ENCODE measurements at places on chromosomes 3 and 15.

GRCh38 chr3:178386401-178386800 lies 149.8 kb upstream of the KCNMB2 start:
- DNase-seq: no peak

DNA sequence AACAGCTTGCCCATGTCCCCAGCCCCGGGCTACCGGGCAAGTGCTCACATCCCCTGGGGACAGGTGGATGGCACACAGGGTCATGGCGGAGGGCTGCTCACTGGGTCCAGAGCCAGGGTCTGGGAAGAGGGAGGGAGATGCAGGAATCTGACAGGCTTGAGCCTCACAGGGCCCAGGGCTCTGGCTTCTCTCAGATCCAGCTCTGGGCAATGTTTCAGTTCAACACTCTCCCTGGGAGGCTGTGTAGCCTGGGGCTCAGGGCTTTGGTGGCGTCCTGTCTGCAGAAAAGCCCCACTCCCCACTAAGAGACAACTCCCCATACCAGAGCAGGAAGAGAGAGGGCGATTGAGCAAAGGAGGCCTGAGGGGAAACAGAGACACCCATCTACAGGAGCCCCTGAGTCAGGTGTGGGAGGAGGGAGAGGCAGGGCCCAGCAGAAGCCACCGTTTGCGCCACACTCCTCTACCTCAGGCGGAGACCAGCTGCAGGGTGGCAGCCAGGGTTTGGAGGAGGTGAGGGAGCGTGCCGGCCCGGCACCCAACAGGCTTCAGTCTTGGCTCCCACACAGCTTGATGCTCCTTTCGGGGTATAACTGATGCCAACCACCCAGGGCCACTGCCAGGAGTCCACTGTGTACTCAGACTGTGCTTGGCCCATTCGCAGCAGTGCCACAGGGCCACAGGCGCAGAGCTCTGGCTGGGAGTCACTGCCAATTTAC lies 16.8 kb upstream of the SRP14 start:
- DNase-seq: no peak

DNA sequence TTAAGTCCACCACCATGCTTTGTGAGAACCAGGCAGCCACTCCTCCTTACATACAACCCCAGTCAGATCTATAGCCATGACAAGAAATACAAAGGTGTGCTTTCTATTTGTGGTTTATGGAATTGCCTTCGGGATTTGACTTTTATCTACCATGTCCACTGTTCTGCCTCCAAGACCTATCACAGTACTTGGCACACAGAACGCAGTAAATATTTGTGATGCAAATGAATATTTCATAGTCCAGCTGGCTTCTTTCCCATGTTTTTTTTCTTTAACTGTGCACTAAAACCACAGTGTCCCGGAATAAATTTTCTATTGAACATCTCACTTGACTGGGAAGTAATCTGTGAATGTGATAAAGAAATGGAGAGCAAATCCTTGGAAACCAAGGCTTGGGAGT lies 314.7 kb downstream of the RORA start:
- DNase-seq: no peak

- DNase-seq: no peak
Observed at GRCh38 chr3:69509288-69509687, 123.4 kb upstream of the FRMD4B start.

- no peak for DNase-seq
Observed at GRCh38 chr15:40691737-40692136, 3.2 kb upstream of the RAD51 start.

DNA sequence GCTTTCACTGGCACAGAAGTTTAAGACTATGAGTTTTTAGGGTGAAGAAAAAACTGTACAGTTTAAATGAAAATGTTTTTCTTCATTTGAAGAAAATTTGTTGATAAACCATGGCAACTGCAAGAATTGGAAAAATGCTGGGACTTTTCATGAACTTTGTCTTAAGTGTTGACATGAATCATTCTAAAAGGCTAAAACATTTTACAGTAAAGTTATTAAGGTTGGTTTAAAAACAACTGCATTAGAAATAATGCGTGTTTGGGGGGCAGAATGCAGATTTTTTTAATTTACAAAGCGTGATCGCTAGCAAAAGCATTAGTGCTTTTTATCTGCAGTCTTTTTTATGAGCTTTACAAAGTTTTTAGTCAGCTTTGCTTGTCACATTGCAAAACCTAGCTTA lies 601.9 kb upstream of the TGFBR2 start:
- no peak for DNase-seq

GRCh38 chr3:102233881-102234280 lies 200.9 kb upstream of the ZPLD1 start:
- DNase-seq: no peak

DNA sequence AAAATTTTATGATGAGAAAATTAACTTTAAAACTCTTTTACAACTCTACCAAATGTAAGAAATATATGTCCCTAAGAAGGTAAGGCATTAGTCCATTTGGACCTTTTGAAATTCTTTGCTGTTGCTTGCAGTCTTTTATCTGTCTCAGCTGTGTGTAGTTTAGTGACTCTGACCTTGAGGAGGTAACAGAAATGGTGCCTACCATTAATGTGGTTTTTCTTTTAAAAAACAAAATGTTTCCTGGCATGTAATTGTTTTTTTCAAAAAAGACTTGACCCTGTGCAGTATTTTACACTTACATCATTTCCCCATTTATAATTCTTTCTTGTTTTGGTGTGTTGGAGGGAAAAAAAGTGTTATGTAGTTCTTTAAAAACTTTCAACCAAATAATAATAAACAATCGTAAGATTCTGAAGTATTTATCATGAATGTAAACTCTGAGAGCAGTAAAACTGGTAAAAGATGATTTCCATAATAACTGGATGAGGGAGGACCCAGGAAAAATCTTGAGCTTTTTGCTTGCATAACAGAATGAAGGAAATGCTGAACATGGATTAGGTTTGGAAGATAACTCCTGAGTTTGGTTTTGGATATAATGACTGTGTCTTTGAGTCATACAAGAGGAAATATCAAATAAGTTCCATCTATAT lies 225.1 kb downstream of the CHST2 start:
- no peak for DNase-seq

DNA sequence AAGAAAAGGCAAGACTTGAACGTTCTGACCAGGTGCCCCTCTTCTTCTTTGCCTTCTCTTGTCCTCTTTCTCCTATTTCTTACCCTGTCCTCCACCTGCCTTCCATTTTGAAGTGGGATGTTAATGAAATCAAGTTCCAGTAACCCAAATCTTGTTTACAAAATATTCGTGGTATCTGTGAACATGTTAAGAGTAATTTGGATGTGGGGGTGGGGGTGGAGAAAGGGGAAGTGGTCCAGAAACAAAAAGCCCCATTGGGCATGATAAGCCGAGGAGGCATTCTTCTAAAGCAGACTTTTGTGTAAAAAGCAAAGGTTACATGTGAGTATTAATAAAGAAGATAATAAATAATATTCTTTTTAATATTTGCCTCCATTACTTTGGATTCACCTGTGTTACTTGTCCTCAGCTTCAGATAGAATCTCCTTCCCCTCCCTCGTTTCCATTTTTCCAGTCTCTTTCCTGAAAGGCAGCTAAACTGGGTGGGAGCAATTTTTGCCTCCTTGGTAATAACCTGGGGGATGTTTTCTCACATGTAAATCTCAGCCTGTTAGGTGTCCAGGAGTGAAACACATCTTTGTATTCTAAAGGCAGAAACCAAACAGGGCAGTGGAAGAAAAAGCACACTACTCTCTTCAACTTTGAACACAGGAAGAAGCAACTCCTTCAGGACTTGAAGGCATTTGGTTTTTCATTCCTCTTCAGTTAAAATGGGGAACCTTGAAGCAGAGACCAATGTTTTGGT lies 3.2 kb downstream of the CHST2 start:
- DNase-seq: no peak

DNA sequence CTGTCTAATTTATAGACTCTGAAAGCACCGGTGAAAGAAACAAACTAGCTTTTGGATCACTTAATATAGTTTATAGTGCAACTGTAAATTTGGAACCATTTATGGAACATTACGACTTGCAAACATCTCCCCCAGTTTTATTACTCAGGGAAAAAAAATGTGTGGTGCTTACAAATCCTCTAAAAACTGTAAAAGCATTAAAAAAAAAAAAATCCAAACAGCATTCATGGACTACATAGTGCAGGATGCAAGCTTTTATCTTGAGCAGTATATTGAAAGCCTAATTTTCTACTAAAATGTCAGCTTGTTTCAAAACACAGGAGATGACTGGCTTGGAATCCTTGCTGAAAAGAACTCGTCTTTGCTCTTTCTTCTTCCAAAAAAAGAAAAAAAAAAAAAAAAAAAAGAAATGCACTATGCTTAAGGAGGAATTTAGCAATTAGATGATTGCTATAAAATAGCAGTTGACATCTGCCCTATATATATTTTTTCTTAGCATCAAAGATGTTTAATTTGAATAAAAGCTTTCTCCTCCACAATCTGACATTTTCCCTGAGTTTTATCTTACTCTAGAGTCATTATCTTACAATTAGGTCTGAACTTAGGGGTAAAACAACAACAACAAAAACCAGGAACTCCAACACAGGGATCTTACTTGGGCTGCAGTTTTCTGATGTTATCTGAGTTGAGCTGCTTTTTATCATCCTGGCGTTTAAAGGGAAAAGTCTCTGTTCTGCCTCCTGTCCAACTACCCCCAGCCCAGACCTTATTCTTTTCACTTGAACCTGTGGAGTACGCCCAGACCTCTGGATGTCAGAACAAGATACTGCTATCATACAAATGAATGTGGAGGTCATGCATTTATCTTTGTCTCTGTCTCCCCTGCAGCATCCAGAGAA lies 62.6 kb upstream of the PDZRN3 start:
- DNase-seq: no peak

GRCh38 chr3:120604382-120604781 lies 8.2 kb downstream of the NDUFB4 start:
- DNase-seq: no peak

- no peak for DNase-seq
Observed at GRCh38 chr3:112813016-112813415, 33.6 kb downstream of the CD200R1L start.

GRCh38 chr3:39781025-39781424 lies 28.4 kb upstream of the MYRIP start:
- DNase-seq: no peak

GRCh38 chr15:82980981-82981380 lies 5.0 kb upstream of the RAMAC start:
- DNase-seq: no peak

GRCh38 chr3:190210608-190211007 lies 89.9 kb upstream of the P3H2 start:
- no peak for DNase-seq

GRCh38 chr15:61169904-61170695 lies 59.0 kb downstream of the RORA start:
- DNase-seq: peak; percentile 5

- no peak for DNase-seq
Observed at GRCh38 chr3:101823525-101823924, 25.8 kb upstream of the NFKBIZ start.

- no peak for DNase-seq
Observed at GRCh38 chr15:66782785-66783184, 80.7 kb downstream of the SMAD6 start.

DNA sequence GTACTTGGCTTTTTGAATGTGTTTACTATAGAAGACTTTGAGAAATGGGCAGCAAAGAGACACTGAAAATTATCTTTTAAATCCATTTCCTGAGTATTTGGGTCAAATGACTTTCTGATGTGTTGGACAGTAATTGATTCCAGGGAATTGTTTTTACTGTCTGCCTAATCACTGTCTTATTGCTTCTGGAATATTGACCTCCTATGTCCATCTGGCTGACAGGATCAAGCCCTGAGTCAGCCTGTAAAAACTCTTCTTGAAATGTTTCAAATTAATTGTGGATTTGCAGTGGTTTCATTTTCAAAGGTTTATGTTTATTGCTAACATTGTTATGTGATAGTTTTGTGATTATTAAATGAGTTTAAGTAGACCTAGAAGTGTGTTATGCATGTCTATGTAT lies 50.6 kb upstream of the MLF1 start:
- DNase-seq: no peak

DNA sequence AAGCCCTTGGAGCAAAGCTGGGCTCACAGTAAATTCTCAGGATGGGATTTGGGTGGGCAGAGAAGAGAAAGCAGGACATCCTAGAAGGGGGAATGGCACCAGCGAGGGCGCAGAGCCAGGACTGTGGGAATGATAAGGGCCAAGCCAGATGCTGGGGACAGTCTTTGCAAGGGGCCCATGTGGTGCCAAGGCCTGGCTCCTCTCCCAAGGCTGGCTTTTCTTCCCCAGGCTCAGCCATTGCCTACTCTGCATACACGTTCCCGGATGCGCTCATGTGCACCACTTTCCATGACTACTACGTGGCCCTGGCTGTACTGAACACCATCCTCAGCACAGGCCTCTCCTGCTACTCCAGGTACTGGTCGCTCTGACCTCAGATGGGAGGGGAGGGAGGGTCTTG lies 24.7 kb upstream of the KIF23 start:
- no peak for DNase-seq

- DNase-seq: no peak
Observed at GRCh38 chr3:125394406-125394805, 19.3 kb upstream of the ZNF148 start.

- no peak for DNase-seq
Observed at GRCh38 chr3:152623286-152623911, 211.5 kb upstream of the P2RY1 start.

DNA sequence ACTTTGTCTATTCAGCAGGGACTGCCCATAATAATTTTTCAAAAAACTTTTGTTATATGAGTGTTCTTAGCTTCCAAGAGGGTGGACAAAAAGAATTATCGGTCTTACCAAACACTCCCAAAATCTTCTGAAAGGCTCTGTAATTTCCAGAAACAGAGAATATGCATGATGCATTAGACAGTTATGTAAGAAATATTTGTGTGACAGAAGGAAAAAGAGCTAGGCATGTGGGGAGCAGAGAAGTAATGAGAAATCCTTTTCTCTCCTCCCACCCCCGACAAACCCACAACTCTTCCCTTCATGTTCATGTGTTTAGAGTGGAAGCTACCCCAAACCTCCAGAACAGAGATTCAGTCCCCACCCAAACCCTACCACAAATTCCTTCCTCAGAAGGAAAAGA lies 86.8 kb downstream of the MYO5A start:
- DNase-seq: no peak

GRCh38 chr15:91891101-91891500 lies 37.6 kb downstream of the SLCO3A1 start:
- DNase-seq: no peak

GRCh38 chr3:81354119-81354518 lies 407.3 kb downstream of the GBE1 start:
- no peak for DNase-seq

GRCh38 chr3:61080737-61081445 lies 170.4 kb downstream of the FHIT start:
- DNase-seq: no peak

DNA sequence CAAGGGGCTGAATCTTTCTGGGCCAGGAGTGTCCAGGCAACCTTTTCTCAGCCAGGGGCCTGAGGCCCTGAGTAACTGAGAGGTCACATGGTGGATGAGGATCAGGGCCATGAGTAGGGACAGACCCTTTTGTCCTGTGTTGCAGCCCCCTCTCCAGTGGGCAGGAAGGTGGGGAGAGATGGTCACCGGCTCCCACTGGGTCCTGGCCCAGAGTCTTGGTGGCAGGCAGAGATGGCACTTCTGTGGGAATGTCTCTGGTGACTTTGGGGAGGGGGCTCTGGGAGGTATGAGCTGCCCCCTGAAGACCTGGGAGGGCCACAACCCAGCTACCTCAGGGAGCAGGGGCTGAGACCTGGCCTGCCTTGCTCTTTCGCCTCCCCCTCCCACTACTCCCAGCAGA lies 6.8 kb downstream of the ESYT3 start:
- DNase-seq: no peak

GRCh38 chr15:95577927-95578326 lies 752.6 kb upstream of the NR2F2 start:
- no peak for DNase-seq

- DNase-seq: no peak
Observed at GRCh38 chr3:196617256-196617655, 22.2 kb upstream of the NRROS start.

GRCh38 chr3:4601892-4602291 lies 108.7 kb downstream of the ITPR1 start:
- no peak for DNase-seq

Measured in stimulated activated CD4-positive, alpha-beta T cell treated with anti-CD3 and anti-CD28 coated beads, TNF-alpha, amount 100 ng/mL, for 4 hours (primary cell).